Stimulated activated CD4-positive, alpha-beta T cell treated with anti-CD3 and anti-CD28 coated beads, Interleukin-1b, Interleukin-23, amount 100 ng/mL, for 1 hour (primary cell): ENCODE measurements at places on chromosomes 4 and X.

DNA sequence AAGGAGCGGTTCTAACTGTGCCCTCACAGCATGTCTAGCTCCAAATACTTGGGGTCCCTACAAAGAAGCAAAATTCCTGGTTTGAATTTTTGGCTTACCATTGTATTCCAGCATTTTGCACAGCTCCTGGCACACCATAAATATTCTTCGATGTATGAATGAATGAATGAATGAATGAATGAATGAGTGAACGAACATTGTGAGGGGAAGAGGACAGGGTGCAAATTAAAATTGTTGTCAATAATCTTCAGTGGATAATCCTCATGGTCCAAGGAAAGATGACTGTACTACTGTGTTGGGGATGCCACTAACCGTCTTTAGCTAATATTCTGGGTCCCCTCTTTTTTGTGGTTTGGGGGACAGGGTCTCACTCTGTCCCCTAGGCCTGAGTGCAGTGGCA is 110.9 kb upstream of the MAP3K15 start:
- DNase-seq: no peak

- no peak for DNase-seq
These were observed 145.5 kb upstream of the DUSP21 start for GRCh38 chrX:44698357-44698756.

DNA sequence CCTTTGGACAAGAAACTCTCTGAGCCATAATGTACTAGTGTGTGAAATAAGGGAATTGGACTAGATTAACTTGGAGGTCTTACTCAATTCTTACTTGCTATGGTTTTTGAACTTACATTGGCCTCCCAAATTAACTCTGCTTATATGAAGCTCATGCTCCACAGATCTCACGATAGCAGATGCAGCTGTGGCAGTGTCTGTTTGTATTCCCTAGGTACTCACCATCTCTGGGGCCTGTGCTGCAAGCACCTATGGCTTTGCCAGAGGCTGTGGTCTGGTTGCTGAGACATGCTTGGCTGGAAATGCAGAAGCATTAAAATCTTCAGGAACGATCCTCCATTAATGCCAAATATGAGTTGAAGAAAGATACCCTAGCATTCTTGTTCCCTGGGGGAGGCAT is 112.8 kb downstream of the MSL3 start:
- DNase-seq: no peak

GRCh38 chrX:150203248-150203645 is 159.9 kb upstream of the MAMLD1 start:
- no peak for DNase-seq

- no peak for DNase-seq
These were observed 253.6 kb downstream of the CBLL2 start for GRCh38 chrX:22526339-22526738.

- DNase-seq: no peak
These were observed 64.2 kb downstream of the IRF2 start for GRCh38 chr4:184409911-184410692.

DNA sequence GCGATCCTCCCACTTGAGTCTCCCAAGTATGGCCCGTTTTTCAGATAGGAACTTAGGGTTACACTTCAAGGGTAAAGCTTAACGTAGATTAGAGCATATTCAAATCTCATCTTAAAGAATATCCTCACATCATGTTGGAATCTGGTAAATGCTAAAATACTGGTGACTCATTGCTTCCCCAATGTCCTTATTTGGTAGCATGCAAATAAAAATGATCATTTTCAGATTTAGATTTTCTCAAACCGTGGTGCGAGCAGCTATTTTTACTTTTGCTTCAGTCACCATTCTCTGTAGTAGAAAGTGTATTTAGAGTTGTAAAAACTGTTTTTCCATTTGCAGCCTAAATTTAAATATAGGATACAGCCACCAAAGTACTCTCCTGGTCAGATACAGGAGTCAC is 101.5 kb upstream of the MAML3 start:
- DNase-seq: no peak

DNA sequence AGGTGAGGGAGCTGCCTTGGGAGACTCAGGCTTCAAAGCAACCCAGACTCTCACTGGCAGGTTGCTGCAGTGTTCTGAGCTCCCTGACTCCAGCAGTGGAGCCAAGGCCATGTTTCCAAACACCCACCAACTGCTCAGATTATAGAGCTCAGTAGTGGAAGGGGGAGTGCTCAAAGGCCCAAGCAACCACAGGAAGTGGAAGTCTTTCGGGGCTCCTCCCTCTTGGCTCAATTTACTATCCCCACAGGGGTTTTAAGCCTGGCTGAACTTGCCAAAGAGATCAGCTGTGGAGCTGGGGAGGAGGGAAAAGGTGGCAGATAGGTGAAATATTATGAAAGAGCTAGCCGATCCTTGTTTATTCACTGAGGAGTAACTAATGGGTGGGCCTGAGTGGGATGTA is 82.5 kb downstream of the HPRT1 start:
- no peak for DNase-seq

DNA sequence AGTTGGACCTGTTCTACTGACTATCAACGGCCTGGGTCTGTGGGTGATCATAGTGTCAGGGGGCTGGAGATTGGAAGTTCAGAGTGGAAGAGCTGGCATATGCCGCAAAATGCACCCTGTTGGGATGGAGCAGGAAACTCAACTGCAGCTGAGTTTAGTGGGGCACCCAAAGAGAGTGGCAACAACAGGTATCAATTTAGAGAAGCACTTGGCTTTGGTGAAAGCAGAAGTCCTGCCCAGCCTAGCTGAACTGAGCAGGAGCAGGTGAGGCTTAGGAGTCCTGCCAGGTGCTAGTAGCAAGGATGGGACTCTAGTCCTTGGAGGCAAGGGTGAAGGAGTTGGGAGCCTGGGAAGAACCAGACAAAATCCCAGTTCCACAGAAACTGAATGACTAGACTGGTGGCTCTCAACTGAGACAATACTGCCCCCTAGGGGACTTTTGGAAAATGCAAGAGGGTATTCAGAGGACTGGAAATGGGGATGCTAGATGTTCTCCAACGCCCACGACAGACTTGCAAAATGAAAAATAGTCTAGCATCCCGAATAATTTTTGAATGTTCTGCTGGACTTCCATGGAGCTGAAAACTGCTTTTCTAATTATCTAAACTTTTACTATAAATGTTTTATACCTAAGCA is 49.4 kb downstream of the RTL9 start:
- DNase-seq: no peak

GRCh38 chrX:41558531-41558930 is 111.4 kb downstream of the NYX start:
- no peak for DNase-seq

DNA sequence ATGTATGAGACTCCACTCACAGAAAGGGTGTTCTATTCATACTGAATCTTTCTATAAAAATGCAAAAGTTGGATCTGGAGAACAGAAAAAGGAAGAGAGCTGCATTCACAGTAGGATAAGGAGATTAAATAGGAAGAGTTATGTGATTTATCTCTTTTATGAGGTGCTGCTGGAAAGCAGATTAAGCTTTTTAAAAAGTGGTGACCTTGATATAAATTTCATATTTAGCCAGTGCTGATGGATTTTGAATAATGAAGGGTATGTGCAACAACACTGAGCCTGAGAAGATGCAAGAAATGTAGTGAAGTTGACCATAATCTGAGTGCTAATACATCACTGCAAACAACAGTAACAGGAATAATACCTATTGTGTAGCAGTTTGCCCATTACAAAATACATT is 795.6 kb downstream of the IL1RAPL1 start:
- no peak for DNase-seq

GRCh38 chrX:54208531-54208930 is 25.5 kb upstream of the FAM120C start:
- no peak for DNase-seq

GRCh38 chr4:7677799-7678301 is 243.1 kb upstream of the PSAPL1 start:
- DNase-seq: no peak

DNA sequence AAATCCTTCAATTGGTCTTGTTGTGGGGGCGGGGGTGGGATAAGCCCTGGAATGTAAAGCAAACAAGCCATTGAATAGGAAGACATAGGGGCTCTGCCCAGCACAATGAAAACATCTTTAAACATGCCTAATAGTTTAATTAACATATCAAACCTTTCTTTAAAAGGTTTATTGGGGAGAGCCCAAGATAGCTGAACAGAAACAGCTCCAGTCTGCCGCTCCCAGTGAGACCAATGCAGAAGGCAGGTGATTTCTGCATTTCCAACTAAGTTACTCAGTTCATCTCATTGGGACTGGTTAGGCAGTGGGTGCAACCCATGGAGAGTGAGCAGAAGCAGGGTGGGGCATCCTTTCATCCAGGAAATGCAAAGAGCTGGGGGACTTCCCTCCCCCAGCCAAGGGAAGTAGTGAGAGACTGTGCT is 327.2 kb upstream of the CNKSR2 start:
- no peak for DNase-seq

DNA sequence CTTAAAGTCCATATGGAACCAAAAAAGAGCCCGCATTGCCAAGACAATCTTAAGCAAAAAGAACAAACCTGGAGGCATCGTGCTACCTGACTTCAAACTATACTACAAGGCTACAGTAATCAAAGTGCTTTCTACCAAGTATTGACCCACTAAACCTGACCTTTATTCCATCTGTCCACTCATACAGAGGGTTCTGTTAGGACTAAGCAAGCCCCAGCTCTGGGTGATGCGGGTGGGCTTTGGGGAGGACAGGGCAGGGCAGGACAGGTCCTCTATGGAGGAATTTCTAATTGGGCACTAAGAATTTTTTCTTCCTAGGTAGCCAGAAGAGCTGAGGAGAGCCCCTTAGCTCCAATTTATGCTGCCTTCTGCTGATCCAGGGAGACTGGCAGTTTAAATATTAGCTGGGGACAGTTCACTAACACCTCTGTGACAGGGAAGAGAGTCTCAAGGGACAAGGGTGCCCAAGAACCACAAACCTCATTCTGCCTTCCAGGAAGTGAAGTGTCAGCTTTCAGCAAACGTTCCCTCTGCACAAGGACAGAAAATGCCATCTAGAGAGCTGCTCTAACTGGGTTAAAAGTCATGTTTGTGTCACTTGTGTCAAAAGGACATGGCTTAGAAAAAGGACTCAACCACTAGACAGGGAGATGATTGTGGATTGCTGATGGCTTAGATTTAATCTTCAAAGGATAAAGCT is 143.2 kb downstream of the KIT start:
- no peak for DNase-seq

- DNase-seq: no peak
These were observed 335.0 kb upstream of the SFRP2 start for GRCh38 chr4:154123897-154124296.
